ENCODE measurements at places on chromosomes 3 and 15. TPM values are rescaled to one million over a fixed set of nuclear protein-coding genes. Genes with fewer than 3 reads are reported as not detected.
A peak's percentile ranks its signal among the peaks of the same experiment; 100 is the strongest.

DNA sequence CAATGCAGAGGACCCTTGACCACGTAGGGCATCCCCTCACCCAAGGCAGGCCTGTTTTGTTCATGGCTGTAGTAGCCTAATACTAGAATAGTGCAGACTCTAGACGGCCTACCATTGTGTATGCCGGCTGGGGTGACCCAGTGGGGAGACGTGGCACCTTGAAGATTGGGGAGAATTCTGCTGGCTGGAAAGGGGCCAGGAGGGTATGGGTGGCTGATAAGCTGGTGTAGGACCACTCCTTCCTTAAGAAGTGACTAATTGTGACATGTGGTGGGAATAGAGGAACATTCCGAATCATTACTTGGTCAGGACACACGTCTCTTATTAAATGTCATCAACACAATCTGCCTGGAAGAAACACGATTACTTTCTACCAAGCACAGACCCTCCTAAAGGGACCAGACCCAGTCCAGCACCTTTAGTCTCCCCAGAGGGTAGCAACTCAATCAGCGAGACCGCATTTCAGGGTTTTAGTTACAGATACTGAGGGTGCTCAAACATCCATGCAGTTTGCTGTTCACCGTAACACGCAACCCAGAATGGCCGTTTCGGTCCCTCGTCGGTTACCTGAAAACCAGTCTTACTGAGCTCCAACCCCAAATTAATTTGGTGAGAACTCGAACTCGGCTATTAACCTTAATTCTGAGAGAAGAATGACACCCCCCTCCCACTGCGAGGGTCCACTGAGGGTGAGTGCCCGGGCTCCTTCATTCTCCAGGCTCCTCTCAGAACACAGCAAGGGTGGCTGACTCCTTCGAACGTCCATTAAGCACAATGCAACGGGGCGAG lies 1.6 kb upstream of the KLF13 start:
- DNase-seq: no peak

Gene IL17RB
- total RNA-seq: 0.25 TPM

DNA sequence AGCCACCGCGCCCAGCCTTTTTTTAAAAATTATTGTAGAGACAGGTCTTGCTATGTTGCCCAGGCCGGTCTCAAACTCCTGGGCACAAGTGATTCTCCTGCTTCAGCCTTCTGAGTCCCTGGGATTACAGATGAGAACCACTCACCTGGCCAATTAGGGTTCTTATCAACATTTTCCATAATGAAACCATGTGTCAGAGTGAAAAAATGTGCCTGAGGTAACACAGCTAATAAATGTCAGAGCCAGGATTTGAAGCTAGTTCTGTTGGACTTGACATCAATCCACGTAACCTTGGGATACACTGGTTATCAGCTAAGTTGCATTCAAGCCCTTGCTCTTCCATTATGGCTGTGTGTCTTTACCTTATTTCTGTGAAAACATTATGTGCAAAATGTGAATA lies 29.1 kb downstream of the CHST14 start:
- DNase-seq: no peak

- no peak for DNase-seq
These were observed 231.5 kb downstream of the THRB start for GRCh38 chr3:24263069-24263668.

Gene ZDHHC3
- total RNA-seq: 32.6 TPM

DNA sequence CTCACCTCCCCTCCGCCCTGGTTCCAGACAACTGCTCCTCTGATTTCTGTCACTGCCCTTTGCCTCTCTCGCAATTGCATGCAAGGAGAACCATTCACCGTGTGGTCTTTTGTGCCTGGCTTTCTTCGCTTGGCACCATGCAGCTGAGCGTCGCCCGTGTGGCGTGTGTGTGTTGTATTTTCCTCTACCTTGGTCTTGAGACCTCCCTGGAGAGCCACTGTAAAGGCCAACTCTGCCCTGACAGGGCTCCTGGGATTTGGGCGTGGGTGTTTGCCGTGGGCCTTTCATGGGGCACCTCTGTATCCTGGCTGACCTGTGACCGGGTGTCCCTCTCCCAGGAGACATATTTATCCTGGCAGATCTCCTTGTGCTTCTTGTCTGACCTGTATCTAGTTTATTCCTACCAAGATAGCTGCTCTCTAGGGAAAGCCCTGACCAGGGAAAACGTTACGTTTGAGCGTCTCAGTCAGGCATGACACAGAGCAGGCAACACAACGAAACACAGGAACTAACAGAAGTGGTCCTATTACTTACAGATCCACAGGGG lies 2.0 kb upstream of the PIGZ start:
- no peak for DNase-seq

DNA sequence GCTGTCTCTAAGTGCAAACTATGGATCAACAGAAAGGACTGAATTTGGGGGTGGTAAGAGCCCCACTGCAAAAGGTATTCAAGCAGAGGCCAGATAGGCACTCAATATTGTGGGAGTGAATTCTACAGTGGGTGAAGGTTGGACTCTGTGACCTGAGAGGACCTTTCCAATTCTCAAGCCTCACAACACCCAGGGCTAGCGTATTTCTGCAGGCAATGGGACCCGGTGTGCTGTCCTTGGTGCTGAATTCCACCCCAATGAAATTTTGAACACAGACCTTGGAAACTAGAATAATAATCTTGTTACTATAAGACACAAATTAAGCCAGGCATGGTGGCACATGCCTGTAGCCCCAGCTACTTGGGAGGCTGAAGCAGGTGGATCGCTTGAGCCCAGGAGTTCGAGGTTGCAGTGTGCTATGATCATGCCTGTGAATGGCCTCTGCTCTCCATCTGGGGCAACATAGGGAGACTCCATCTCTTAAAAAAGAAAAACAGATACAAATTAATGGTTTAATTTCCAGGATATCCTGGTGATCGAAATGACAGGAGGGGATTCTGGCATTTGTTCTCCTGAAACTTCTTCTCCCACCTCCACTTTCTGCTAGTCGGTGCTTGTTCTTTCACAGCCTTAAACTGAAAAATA lies 135.4 kb downstream of the RAB11A start:
- DNase-seq: peak; percentile 14

DNA sequence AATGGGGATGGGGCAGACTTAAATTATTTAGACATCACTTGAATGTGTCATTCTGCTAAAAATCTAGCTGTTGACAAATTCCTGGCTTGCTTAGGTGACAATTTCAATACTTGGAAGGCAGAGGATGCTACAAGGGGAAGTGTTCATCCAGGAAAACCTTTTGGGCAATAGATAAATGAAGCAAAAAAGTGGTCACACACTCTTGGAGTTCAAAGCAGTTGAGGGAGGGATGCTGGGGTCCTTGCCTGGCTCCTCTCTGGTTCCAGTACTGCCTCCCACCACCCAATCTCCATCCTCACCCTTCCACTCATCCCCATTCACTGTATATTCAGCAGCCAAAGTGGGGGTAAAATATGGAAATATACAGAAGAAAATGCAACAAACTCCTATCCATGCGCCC lies 52.6 kb upstream of the FRMD4B start:
- DNase-seq: no peak

Gene ULK4
- 7.6 TPM for total RNA-seq

Gene SLC2A2
- total RNA-seq: not detected

Gene HCLS1
- 7.3 TPM for total RNA-seq

- peak; percentile 96 for DNase-seq
These were observed at the start of gene ULK4 for GRCh38 chr3:41961751-41962679. Gene ULK4, minus strand, starts transcription at chr3:41962103. Its CDS starts 7,344 bp downstream, at chr3:41954759.

Gene PLCL2
- 3.5 TPM for total RNA-seq

GRCh38 chr3:125381743-125382142 lies 6.6 kb upstream of the ZNF148 start:
- no peak for DNase-seq

- no peak for DNase-seq
These were observed 128.6 kb downstream of the GSK3B start for GRCh38 chr3:119965692-119966091.

- no peak for DNase-seq
These were observed 55.9 kb upstream of the FAM174B start for GRCh38 chr15:92711457-92711831.

GRCh38 chr3:16927485-16927884 lies 42.7 kb downstream of the PLCL2 start:
- no peak for DNase-seq

DNA sequence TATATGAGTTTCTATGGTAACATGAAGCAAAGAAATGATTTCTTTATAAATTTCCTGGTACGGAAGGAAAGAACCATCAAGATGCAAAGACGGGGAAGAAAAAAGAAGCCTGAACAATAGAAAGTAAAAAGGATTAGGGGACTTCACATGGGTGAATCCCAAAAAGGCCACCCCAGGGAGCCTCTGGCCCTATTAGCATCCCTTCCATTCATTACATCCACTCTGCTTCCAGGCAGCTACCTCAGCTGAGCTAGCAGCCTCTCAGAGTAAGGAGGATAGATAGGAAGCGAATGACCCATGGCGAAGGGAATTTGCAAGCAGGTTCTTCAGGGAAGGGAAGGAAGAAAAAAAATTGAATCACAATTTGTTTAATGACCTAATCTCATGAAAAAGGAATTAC lies 81.6 kb downstream of the GABRB3 start:
- DNase-seq: no peak

DNA sequence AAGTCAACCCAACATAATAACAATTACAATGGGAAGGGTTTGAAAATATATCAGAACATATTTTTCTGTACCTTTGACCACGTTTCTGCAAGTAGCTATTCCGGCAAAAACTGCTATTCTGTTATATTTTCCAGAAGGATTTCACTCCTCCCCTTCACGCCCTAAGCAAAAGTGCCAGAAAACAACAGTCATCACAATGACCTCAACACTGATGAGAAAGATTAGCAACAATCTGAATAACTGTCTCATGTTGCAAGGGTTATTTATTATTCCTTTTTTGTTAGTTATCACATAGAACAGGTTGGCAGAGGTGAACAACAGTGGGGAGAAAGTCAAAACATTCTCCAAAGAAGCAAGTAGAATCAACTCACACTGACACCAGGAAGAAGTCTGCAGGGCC lies 269.4 kb upstream of the ARRDC4 start:
- DNase-seq: no peak

Gene HRG
- total RNA-seq: not detected

DNA sequence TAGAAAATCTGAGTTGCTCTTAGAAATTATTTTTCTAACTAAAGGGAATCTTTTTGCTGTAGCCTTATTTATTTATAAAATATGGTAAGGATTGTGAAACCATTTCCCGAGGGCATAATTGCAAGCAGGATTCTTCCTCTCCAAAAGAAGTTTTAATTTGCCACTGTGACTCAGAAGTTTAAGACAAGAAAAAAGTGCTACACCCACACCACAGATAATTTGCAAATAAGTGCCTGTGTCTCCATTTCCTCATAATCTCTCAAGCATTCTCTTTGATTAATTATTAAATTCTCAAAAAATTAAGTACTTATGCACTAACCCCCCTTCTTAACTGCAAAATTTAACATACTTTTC lies 43.6 kb downstream of the RASA2 start:
- DNase-seq: no peak

GRCh38 chr3:197022405-197023231 lies 7.0 kb downstream of the MELTF start:
- DNase-seq: no peak

DNA sequence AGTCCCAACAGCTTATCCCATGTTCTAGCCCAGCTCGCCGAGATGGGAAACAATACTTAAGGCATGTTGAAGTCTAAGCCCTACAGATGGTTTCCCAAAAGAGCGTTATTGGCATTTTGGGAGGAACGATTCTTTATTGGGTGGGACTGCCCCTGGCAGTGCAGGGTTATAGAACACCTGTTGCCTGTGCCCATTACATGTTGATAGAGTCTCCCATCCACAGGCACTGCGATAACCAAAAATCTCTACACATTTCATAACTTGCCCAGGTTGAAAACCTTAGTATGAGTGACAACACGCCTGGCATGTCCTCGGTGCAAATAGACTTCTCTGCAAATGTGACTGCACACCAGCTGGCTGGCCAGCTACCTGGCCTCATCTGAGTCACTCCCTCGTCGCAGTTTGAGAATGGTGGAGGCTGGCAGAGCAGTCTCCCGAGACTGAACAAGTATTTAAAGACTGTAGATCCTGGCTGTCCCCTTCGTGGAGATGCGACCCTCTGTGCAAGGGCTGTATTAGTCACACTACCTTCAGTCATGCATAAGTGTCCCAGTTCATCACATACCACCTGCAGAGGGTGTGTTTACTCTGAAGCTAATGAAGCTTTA lies 18.7 kb downstream of the ZNF80 start:
- DNase-seq: no peak

Gene KLF13
- total RNA-seq: 75.0 TPM

- no peak for DNase-seq
These were observed 352.1 kb downstream of the CHST2 start for GRCh38 chr3:143471705-143472104.

- DNase-seq: no peak
These were observed 136.5 kb downstream of the PLCH1 start for GRCh38 chr3:155608228-155608920.

GRCh38 chr15:99137877-99138276 lies 33.0 kb downstream of the SYNM start:
- no peak for DNase-seq

Gene BTLA
- not detected for total RNA-seq

Gene GOLGA8J
- total RNA-seq: not detected

- no peak for DNase-seq
These were observed 76.5 kb downstream of the ACAP2 start for GRCh38 chr3:195366200-195366925.

Gene CYP8B1
- total RNA-seq: not detected

- no peak for DNase-seq
These were observed 310.0 kb downstream of the SHQ1 start for GRCh38 chr3:72538070-72538745.

Data from NCI-H460 (cell line).